Immature natural killer cell (primary cell): ENCODE measurements at places on chromosomes 6 and 20. TPM values are rescaled to one million over a fixed set of nuclear protein-coding genes. Genes with fewer than 3 reads are reported as not detected.

PTPRT gene
- not detected for polyA plus RNA-seq

TMC2 gene
- polyA plus RNA-seq = not detected

RBPJL gene
- not detected for polyA plus RNA-seq

TRIM15 gene
- polyA plus RNA-seq = not detected

KCNS1 gene
- polyA plus RNA-seq = not detected

DEFB121 gene
- polyA plus RNA-seq = not detected

SPATS1 gene
- not detected for polyA plus RNA-seq

RRAGD gene
- not detected for polyA plus RNA-seq

LY6G6D gene
- not detected for polyA plus RNA-seq

CD93 gene
- not detected for polyA plus RNA-seq
